ENCODE measurements at places on chromosomes 7 and 10.

DNA sequence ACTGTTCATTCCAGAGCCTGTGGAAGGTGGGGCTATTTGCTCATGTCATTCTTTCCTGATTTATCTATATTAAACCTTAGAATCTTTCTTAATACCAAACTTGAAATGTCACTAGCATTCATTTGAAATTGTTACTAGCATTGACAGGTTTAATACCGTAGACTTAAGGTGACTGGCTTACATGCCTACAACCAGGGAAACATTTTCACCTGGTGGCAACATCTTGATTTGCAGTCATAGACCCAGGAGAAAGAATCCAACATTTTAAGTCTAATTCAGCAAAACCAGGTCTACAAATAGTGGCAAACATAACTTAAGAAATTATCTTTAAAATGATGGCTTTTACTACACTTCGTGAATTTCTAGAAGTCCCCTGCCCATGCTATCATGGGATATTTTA lies 353.7 kb downstream of the HTR7 start:
- no peak for DNase-seq

DNA sequence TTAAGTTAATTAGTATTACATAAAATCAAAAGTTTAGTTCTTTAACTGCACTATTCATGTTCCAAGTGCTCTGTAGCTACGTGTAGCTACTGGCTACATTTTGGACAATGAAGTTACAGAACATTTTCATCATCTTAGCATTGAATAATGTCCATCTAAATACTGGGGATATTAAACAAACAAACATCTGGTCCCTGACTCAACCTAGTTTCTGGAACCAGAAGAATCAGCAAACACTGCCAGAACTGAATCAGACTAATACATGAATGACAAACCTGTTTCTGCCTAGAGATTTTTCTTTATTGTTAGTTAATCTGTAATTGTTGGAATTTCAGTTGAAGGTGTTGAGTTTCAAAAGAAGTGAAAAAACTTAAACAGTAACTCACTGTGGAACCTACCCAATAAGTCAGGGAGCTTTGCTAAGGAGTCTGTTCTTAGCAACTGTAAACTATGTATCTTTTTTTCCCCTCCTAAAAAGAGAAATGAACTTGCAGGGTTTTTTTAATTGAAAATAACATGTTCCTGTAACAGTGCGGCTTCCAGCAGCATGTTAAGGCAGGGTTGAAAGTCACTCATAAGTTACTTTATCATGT lies 58.3 kb downstream of the CDK13 start:
- DNase-seq = no peak

- no peak for DNase-seq
Observed at GRCh38 chr7:116565981-116566380, 41.1 kb downstream of the CAV1 start.

DNA sequence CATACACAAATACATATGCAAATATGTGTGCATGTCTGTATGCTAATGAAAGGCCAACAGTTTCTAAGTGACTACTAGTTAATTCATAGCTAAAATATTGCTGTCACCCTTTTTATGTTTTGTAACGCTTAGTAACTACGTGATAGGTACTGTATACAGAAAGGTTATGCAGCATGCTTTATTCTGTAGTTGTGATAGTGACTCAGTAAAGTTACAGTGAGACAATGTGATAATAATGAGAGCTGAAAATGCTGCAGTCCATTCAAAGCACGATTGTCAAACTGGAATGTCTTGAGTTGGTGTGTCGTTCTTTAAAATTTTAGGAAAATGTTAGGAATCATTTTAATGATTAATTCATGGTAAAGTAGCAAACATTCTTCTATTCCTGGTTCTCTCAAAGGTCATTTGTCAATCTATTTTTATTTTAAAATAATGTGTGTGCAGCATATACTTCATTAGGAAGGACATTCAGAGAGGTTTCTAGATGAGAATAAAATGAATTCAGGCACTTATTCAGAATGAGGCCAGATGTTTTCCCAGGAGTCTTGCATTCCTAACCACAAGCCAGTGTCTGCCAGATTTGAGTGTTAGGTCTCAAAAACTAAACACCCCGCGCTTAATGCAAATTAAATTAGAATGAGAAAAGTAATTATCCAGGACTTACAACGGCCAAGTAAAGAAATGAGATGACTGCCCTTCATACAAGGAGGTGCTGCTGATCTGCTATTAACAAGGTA lies 408.8 kb upstream of the FZD8 start:
- no peak for DNase-seq

DNA sequence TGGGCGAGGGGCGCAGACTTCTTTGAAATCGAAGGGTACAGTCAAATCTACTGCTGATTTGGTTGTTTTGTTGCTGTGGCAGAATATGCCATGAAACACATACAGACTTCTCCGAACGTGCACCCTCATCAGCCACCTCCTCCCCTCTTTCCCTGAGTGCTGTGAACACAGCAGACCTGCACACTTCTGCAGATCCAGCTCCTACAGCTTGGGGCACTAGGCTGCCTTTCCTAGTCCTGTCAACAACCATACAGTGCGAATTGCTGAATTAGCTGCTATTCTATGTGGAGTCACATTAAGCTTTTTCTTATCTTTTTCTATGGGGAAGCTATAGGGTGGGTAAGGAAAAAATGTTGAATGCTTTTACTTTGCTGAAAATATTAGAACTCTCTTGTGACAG lies 57.5 kb downstream of the COL17A1 start:
- no peak for DNase-seq

GRCh38 chr7:119572541-119572940 lies 700.4 kb upstream of the KCND2 start:
- no peak for DNase-seq

GRCh38 chr10:131431978-131432690 lies 120.6 kb upstream of the TCERG1L start:
- no peak for DNase-seq

DNA sequence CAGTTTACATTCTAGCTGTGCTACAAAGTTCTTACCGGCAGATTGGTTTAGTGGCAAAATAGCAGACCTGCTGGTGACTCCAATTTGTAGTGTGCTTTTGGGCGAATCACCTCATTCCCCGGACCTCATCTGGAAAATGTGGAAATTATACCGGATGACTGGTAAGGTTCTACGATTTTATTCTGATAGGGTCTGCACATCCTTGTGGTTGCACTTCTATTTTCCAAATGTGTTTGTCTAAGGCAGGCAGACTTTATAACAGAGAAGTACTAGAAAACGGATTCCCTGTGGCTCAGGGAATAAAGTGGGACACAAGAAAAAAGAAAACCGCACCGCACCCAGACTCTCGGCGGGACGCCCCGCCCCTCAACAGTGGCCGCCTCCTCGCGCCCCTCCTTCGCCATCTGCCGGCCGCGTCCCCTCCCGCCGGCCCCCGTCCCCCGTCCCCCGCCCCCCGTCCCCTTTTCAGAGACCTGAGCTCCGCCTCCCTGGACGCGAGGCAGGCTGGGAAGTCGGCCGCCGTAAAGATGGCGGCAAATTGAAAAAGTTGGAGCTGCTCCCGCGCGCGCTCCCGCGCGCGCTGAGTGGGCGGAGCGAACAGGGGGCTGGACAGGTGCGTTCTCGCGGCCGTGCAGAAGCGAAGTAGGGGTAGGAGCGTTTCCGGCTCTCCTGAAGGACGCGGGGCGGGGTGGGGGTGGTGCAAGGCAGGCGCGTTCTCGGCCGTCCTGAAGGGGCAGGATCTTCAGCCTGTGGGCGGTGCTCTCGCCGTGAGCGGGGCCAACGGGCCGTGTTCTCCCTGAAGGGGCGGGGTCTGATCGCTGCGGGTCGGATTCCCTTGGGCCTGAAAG lies 532 bp upstream of the CCM2 start:
- peak; percentile 96 for DNase-seq

DNA sequence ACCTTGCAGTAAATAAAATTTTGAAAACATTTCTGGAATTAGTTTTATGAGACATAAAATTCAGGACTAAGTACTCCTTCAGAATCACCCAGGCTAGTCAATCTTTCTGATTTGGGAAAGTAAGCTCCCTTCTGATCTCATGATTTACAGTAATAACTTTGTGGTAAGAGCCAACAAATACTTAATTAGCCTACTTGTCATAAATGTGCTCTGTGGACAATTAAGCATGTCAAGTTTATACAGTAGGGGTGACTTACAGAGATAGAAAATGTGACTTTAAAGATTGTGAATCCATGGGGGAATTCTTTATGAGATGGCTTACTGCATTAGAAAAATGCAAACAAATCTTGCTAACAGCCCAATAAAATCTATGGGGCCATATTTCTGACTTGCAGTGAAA lies 616.9 kb upstream of the GHITM start:
- no peak for DNase-seq

GRCh38 chr7:137934941-137935883 lies 66.7 kb downstream of the CREB3L2 start:
- no peak for DNase-seq

DNA sequence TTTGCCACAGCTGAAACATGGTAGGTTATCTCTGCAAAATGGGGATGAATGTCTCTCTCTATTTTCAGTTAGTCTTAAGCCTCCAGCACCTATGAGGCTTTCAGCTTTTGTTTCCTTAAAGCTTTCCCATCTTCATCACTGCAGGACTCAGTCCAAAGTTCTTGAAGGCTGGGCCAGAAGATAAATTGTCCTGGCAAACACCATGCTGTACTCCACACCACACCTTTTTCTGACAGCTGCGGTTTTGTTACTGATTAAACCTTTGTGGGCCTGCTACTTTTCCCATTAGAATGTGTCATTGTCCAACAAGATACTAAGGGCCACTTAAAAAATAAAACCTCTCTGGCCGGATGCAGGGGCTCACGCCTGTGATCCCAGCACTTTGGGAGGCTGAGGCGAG lies 87.2 kb upstream of the A1CF start:
- no peak for DNase-seq

DNA sequence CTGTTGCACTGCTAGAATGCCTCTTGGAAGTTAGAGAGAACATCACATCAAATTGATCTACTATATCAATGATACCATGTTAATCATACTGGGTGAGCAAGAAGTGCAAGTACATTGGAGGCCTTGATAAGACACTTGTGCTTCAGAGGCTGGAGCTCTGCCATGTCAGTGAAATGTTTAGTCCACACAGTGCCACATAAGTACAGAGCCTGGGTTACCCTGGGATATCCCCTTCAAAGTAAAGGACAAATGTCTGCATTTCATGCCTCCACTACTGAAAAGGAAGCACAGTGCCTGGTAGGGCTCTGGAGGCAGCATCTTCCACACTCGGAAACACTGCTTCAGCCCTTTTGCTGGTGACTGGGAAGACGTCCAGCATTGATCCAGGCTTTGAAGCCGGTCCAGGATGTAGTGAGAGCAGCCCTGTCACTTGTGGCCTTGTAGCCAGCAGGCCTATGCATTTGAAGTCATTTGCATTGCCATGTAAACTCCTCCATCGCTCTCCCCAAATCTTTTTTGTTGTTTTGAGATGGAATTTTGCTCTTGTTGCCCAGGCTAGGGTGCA lies 15.7 kb upstream of the STN1 start:
- no peak for DNase-seq

DNA sequence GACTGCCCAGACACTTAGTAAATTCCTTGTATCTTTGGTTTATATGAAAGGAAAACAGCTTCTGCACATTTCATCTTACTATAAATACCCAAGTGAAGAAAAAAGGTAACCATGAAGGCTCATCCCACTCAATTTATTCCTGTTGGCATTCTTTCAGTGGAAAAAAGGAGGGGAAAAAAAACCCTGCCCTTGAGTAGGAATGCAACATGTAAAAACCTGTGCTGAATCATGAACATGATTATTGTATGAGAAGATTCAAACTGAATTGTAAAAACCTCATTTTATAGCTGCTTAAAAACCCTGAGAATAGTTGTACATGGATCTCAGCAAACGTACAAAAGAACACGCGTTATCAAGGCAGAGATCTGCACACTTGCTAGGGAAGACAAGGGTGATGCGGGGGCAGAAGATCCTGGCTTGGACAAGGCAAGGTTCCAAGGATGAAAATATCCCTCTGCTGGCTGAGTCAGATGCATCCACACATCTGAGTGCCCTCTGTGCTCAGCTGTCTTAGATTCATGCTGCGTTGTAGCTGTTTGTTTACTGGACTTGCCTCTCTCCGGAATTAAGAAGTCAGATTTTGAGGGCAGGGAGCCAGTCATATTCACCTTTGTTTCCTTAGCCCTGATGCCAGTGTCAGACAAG lies 658.2 kb downstream of the PARD3 start:
- DNase-seq = no peak

- DNase-seq = no peak
Observed at GRCh38 chr10:126661841-126662515, 8.5 kb downstream of the C10orf90 start.

- no peak for DNase-seq
Observed at GRCh38 chr10:126270111-126270510, 118.2 kb downstream of the ADAM12 start.

DNA sequence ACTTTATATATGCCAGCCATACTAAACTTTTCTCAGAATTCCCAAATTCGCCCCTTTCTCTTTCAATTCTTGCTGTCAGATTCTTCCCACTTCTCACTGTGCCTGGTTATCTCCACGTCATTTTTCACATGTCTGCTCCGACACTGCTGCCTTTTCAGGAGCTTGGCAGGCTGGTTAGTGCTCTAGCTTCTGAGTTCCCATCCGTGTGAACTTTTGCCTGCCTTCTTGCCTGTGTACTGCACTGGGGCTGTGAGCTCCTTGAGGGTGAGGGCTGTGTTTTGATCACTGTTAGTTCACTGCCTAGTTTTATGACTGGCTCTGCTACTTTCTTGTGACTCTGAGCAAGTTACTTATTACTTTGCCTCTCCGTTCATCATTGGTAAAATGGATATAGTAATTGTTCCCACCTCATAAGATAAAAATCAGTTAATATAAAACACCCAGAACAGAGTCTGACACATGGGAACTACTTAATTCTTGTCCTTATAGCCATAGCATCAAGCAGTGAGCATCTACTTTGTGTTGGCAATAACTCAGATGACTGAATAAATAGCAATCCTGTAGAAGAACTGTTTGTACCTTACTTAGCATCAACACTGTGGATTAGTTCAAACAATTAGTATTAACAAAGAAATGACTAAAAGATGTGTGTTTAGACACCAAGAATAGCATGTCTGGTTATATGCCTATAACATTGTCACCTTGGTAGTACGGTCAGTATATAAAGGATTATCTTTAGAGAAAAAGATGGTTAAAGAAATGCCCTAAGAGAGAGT lies 5.5 kb downstream of the GSTO1 start:
- DNase-seq = no peak
